ENCODE measurements at places on chromosomes 16 and 17.

- DNase-seq = no peak
Measured at GRCh38 chr17:13919818-13920217, 149.5 kb upstream of the COX10 start.

- DNase-seq = peak; percentile 8
Measured at GRCh38 chr17:28744104-28744971, 527 bp downstream of the TRAF4 start.

DNA sequence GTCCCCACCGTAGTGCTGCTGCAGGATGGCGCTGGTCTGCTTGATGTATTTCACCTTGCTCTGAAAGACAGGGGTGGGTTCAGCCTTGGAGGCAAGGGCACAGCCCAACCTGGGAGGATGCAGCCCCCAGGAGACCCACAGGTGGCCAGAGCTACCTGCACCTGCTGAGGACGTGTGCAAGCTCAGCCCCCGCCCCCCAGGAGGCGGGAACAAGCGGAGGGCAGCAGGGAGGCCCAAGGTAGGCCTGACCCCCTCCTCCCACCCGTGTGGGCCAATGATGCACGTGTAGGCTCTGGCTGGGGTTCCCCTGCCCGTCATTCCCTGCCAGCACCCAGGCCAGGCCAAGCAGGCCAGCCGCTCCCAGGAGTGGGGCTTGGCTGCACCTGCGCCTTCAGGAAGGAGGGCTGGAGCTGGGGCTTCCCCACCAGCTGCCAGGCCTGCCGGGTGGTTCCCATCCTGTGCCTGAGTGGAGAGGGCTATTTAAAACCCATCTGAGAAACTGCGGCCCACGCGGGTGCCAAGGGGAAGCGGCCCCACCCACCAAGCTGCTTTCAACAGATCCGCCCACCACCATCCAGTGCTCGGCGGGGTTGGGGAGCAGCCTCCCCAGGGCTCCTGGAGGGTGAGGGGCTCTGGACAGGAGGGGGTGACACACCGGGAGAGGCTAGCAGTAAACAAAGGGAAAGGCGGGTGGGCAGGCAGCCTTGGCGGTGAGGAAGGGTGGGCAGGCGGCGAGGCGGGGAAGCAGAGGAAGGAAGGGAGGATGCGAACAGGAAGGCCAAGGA, 3.8 kb downstream of the NTHL1 start:
- peak; percentile 81 for DNase-seq

DNA sequence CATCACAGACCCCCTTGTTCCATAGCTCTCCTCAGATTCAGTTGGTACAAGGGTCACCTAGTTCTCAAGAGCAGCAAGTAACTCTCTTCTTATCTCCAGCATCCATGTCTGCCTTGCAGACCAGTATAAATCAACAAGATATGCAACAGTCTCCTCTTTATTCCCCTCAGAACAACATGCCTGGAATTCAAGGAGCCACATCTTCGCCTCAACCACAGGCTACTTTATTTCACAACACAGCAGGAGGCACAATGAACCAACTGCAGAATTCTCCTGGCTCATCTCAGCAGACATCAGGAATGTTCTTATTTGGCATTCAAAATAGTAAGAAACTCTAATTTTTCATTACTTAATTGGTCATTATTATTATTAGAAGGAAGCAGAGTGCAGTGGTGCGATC, 32.4 kb downstream of the NQO1 start:
- no peak for DNase-seq
